ENCODE measurements at places on chromosomes 12 and 14.

DNA sequence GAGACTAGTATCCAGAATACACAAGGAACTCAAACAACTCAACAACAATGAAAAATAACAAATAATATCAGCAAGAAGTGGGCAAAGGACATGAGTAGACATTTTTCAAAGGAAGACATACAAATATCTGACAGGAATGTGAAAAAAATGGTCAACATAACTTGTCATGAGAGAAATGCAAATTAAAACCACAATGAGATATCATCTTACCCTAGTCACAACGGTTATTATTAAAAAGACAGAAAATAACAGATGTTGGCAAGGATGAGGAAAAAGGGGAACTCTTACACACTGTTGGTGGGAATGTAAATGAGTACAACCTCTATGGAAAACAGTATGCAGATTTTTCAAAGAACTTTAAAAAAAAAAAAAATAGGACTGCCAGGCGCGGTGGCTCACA lies 20.4 kb downstream of the VWF start:
- DNase-seq = no peak

DNA sequence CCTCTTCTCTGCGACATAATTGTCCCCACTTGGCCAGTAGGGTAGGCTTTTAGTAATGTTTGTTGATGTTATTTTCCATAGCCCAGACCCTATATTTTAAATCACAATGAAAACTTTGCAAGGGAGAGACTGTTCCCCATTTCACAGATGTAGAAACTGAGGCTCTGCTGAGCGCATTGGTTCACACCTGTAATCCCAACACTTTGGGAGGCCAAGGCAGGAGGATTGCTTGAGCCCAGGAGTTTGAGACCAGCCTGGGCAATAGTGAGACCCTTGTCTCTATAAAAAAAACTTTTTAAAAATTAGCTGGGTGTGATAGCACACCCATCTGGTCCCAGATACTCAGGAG lies 114.8 kb downstream of the DIP2B start:
- DNase-seq = no peak

- DNase-seq = no peak
Measured at GRCh38 chr12:127143020-127143419, 1124.0 kb upstream of the TMEM132C start.

DNA sequence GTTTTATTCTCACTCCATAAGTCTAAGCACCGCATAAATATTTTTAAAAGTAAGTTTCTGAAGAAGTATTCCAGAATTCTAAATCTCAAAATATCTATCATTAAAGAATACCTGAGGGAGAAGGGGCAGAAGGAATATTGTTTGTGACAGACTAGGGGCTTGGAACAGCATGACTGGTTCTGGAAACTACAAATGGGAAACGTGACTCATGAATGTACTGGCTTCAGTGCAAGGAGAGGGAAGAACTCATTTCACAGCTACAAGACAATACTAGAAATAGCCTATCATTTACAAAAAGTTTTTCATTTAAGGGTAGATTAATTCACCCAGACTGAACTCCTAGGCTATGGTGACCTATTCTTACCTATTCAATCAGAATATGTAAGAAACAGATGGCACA lies 121.3 kb downstream of the SLC25A21 start:
- DNase-seq = no peak

DNA sequence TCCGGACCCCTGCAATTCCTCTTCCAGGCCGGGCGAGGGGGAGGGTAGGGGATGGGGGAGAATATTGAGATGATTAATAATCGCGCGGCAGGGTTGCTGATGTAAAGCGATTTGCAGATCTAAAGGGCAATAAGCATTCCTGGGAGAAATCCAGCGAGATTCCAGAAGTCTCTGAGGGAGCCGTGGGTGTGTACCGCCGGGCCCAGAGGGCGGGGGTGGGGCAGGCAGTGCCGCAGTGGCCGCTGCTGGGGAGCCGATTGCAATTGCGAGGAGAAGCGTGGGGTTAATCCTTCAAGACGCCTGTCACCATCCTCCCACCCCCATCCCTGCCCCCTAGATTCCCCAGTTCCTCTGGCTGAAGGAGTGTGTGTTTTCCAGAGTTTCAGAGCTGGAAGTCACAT lies 16.4 kb downstream of the FOS start:
- no peak for DNase-seq

DNA sequence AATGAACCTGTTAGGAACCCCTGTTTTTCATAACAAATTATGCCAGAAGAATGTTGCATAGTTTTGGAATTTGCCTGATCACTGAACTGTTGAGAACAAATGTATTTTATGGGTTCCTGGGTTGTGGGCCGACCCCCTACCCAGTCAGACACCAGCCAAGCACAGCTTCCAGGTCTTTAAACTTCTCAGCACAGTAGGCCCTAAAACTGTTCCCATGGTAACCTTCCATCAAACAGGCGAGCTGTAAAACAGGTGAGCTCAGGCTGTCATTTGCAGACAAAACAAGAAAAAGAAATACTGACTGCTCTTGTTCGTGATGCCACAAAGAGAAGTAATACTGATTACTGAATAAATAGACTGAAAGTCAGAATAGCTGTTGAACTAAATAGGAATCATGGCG lies 147.0 kb downstream of the PTPRO start:
- DNase-seq = no peak

- no peak for DNase-seq
Measured at GRCh38 chr12:122651520-122652224, 51.5 kb downstream of the HCAR2 start.

- DNase-seq = no peak
Measured at GRCh38 chr14:71931492-71932228, 569 bp upstream of the RGS6 start.

DNA sequence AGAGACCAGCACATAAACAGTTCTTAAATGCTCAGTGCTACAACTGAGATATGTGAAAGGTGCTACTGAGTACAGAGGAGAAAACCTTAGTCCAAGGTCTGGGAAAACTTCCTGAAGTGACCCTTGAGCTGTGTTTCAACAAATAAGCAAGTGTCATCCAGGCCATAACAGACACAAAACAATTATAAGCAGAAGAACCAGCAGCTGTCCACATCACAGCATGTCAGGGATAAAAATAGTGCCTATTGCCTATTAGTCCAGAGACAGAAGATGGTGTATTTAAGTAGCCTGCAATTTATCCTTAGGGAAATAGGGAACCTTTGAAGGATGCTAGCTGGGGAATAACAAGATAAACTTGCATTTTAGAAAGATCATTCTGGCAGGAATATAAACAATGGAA lies 237.8 kb downstream of the SPTSSA start:
- no peak for DNase-seq

- no peak for DNase-seq
Measured at GRCh38 chr14:24630872-24631477, 3.0 kb downstream of the GZMB start.

- no peak for DNase-seq
Measured at GRCh38 chr12:47193066-47193465, 113.3 kb upstream of the AMIGO2 start.

GRCh38 chr12:108731866-108732461 lies 646 bp upstream of the CORO1C start:
- DNase-seq = peak; percentile 97

DNA sequence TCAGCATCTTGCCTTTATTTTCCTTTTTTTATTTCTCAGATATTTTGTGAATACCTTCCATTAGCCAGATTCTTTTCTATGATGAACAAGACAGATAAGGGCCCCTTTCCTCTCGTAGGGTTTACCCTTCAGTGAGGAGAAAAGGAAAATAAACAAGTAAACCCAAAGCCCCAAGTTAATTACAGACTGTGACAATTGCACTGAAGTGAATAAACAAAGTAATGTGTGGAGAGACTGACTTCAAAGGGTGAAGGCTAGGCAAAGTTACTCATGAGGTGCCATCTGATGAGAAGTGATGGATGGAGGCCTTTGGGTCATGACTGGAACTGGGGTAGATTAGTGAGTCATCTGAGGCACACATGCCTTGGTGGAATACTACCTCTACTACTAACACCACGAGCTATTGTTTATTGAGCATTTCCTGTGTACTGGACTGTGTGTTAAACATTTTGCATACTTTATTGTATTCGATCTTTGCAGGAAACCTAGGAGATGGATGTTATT lies 143.4 kb upstream of the PRICKLE1 start:
- no peak for DNase-seq

DNA sequence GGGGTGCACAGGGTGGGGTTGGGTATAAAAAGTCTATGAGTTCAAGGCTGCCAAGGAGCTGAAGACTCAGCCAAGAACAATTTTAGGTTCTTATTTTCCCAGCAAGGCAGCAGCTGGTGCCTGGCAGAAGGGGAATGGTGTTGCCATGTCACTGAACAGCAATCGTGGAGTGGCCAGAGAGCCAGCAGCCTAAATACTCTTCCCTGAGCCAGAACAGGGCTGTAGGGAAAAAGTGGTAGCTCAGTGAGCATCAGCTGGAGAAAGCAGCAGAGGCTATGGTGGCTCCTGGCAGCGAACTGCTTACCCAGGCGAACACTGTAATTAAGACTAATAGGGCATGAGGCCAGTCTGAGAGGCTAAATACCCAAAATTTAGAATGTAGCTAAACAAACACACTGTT lies 334.9 kb downstream of the RMST start:
- DNase-seq = no peak

GRCh38 chr14:34007902-34008301 lies 57.0 kb upstream of the EGLN3 start:
- DNase-seq = no peak

- no peak for DNase-seq
Measured at GRCh38 chr14:102320033-102320660, 601 bp downstream of the ZNF839 start.

GRCh38 chr12:15527201-15528080 lies 205.1 kb downstream of the PTPRO start:
- DNase-seq = no peak

- no peak for DNase-seq
Measured at GRCh38 chr12:130860311-130860710, 11.6 kb upstream of the RAN start.

- no peak for DNase-seq
Measured at GRCh38 chr12:121781484-121781997, 11.9 kb downstream of the RHOF start.

GRCh38 chr12:120515496-120515895 lies 13.5 kb downstream of the COQ5 start:
- DNase-seq = no peak

Measured in stimulated activated CD8-positive, alpha-beta memory T cell treated with anti-CD3 and anti-CD28 coated beads, Interleukin-7, amount 100 ng/mL, for 48 hours (primary cell).